CD8-positive, alpha-beta T cell (primary cell): ENCODE measurements at places on chromosomes 2 and 18. TPM values are rescaled to one million over a fixed set of nuclear protein-coding genes. Genes with fewer than 3 reads are reported as not detected.

- DNase-seq = no peak
Measured at GRCh38 chr2:3039188-3040065, 338.2 kb downstream of the EIPR1 start.

- no peak for DNase-seq
Measured at GRCh38 chr18:11268741-11269233, 119.4 kb upstream of the PIEZO2 start.

GRCh38 chr2:219844401-219845091 lies 217.1 kb downstream of the SLC4A3 start:
- DNase-seq = no peak

Gene BOLL
- not detected for total RNA-seq

DNA sequence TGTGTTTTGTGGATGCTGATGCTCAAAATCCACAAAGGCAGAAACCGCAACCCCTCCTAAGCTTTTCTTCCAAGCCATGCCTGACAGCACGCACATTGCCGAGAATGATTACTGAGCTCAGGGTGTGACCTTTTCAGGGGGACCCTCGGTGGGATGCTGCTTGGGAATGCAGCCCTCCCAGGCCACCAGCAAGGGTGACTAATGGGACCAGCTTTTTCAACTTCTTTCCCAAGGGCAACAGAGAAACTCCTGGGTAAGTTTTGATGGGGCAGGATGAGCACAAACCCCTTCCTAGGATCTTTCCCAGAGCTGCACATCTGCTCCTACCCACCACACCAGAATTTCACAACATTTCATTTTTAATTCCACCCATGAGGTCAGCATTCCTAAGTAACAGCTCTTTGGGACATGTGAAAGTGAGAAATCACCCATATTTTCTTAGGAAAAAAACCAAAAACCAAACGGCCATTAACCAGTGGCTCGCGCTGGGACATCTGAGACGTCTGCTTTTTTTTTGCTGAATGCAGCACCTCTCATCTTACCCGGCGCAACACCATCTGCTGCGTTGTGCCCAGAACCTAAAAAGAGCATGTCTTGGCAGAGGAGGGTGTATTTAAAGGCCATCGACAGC lies 119.0 kb downstream of the ARL4C start:
- DNase-seq = no peak

DNA sequence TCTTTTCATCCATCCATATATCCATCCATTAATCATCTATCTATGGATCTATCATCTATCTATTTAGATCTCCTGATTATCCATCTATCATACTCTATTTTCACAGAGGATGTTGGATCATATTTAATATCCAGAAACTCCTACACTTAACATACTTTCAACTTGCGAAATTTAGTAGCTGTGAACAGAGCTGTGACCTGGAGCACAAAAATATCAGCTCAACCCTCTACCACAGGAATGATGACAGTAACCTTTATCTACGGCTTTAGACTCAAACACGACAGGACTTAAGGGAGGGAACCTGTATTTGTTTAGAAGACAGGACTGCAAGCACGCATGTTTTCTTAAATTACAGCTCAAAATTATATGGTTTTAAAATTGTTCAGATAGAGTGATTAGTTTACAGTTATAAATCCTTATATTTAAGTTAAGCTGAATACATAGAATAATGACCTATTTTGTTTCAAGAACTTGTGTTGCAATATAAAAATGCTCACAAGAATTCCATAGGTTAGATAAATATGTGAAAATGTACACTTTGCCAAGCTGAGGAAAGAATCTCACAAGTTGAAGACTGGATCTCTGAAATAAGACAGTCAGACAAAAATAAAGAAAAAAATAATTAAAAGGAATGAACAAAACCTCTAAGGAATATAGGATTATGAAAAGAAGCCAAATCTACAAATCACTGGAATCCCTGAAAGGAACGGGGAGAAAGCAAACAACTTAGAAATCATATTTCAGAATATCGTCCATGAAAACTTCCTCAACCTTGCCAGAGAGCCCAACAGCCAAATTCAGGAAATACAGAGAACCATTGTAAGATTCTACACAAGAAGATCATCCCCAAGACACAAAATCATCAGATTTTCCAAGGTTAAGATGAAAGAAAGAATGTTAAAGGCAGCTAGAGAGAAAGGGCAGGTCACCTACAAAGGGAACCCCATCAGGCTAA lies 142.0 kb downstream of the COL6A3 start:
- DNase-seq = no peak

DNA sequence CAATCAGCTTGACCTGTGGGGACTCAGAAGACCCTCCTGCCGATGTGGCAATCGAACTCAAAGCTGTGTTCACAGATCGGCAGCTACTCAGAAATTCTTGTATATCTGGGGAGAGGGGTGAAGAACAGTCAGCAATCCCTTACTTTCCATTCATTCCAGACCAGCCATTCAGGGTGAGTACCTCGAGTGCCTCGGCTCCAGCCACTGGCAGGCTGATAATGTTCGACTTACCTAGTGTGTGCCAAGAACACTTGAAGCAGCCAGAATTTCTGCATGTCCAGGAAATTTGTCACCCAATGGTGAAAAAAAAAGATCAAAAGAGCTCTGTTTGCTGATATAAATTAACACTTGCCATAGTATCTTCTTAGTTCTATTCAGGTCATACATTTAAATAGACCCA lies 2.3 kb downstream of the LGALSL start:
- DNase-seq = no peak

- no peak for DNase-seq
Measured at GRCh38 chr2:88227446-88227845, 57.3 kb downstream of the THNSL2 start.

DNA sequence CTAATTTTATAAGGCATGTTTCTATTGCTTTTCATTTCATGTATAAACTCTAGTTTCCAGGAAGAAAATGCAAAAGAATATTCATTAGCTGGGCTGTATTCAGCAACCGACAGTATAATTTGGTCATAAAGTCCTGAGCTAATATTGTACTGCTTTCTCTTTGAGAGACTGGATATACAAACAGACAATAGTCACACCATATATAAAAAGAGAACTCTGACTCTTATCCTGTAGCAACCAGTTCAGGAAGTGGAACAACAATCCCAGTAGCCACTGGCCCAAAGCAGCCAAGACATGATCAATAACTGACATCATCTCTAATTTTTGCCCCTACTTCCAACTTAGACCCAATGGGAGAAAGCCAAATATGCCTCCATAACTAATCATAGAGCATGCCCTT lies 160.8 kb downstream of the FSIP2 start:
- DNase-seq = no peak

DNA sequence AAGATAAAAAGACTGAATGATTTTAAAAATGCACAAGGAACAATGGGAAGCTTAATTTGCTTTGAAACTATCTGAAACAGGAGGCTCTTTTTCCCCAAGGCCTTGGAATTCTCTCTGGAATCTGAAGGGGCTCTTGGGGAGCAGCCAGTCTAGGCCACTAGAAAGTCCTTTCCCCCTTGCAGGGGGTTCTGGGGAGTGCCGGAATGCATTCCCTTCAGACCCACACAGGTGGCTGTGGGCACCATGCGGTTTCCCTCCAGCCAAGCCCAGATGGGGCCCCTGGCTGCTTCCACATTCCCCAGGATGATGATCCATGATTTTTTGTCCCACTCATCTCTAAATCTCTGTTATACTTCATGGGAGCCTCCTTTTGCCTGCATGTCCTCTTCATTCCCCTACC lies 10.7 kb downstream of the GPR45 start:
- DNase-seq = no peak

Gene TYW5
- total RNA-seq = 22.2 TPM

Gene CPSF3
- total RNA-seq = 14.1 TPM

Gene C2orf66
- total RNA-seq = not detected

Gene FHL2
- total RNA-seq = 0.64 TPM

DNA sequence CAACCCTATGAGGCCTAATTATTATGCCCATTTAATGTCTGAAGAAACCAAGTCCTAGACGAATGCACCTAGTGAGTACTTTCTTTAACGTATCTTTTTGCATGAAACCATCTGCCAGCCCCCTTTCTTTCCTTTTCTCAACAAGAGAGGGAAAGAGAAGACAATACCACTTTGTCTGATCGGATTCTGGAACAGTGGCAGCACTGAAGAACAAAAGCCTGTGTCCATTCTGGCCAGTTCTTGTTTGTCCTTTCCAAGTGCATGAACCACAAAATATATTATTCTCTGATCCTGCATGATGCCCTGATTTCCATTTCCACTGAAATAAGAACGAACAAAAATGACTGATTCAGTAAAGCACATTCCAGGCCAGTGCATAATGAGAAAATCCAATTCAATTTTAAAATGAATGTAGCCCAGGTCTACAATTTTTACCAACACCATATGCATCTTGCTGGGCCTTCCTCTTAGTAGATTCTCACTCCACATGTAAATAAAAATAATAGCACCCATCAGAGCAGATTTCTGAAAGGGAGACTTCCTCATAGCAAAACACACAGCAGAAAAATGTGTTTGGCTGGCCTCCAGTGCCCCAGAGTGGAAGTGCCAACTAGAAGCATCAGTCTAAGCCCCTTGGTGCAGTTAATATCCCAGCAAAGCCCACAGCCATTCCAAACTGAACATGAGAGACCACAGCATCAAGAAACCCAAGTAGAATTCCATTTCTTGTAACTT lies 422.6 kb upstream of the ID2 start:
- DNase-seq = no peak

DNA sequence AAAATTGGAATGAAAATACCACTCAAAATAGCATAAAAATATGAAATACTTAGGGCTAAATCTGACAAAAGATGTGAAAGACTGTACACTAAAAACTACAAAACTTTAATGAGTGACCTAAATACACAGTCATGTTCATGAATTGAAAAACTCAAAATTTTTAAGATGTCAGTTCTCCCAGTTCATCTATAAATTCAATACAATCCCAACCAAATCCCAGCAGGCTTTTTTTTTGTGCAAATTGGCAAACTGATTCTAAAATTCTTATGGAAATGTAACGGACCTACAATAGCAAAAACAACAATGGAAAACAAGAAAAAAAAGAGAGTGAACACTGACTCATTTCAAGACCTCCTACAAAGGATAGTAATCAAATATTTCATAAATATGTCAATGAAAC lies 4.4 kb upstream of the USP40 start:
- no peak for DNase-seq

DNA sequence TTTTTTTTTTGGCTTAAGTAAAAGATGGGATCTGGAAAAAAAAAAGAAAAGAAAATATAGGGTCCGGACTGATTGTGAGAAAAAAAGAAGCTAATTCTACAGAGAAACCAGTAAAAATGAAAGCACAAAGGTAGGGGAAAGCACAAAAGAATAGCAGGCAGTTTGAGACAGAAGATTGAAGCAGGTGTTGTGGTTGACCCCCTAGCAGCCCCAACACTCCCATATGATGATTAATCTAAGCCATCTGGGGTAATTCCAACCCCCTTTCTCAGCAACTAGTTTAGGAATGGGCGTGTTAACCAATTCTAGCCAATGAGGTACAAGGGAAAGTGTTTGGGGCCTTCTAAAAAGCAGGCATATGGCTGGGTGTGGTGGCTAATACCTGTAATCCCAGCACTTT lies 77.0 kb downstream of the MBD2 start:
- no peak for DNase-seq

Gene POTEJ
- total RNA-seq = not detected

DNA sequence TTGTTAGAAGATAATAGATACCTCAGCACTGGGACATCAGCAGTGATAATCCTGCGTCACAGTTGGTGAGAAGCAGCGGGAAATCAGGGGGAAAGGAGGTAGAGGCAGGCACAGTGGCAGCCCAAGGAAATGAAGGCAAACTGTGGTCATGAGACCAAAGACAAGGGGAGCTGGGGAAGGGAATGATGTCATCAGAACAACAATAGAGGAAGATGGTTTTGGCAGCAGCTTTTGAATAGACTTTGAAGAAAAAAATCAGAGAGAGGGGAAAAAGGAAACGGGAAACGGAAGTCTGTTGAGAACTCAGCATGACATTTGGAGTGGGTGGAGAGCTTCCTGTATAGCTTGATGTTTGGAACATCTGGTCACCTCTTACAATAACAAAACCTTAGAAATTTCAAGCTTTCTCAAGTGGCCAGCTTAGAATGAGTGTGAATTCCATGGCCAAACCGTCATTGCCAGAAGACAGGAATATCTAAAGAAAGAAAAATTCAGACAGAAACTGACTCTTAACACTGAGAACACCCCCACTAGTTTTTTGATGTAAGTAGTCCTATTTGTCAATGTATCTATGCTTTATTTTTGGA lies 18.4 kb upstream of the YES1 start:
- DNase-seq = peak; percentile 19

Gene RAD51AP2
- total RNA-seq = not detected

Gene GTF3C2
- total RNA-seq = 52.2 TPM

Gene LMAN1
- total RNA-seq = 39.6 TPM

Gene KIF1A
- not detected for total RNA-seq

GRCh38 chr2:79670198-79670597 lies 157.3 kb downstream of the CTNNA2 start:
- no peak for DNase-seq

GRCh38 chr2:171574149-171574795 lies 52.0 kb downstream of the CYBRD1 start:
- peak; percentile 77 for DNase-seq

Gene COL4A4
- not detected for total RNA-seq

GRCh38 chr2:224114428-224114827 lies 75.3 kb upstream of the SERPINE2 start:
- no peak for DNase-seq

DNA sequence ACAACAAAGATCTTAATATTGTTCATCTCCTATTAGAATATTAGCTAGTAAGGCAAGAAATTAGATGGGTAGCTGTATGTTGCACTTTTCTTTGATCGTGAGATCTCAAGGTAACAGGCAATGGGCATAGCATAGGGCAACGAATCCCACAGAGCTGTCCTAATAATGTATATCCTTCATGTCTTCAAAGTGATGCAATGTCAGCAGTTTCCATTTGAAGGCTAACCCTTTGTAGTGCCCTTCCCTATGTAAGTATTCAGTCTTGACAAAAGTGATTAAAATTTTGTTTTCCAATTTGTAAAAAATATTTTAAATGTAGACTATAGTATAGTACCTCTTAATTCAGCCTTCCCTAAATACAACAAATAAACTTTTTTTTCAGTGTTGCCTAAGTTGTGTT lies 112.5 kb downstream of the PKP4 start:
- DNase-seq = no peak

DNA sequence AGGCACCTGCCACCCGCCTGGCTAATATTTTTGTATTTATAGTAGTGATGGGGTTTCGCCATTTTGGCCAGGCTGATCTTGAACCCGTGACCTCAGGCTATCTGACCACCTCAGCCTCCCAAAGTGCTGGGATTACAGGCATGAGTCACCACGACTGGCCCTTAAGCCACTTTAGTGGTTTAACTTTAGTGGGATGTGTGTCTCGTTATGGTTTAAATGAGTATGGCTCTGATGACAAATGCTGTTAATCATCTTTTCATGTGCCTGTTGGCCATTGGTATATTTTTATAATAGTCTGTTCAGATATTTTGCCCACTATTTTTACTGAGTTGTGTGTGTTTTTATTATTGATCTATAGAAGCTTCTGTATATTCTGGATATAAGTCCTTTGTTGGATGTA lies 205.9 kb downstream of the MYO1B start:
- DNase-seq = no peak

- DNase-seq = no peak
Measured at GRCh38 chr2:238564286-238564920, 137.7 kb downstream of the ASB1 start.

GRCh38 chr2:2757764-2758163 lies 426.7 kb upstream of the MYT1L start:
- no peak for DNase-seq
